ENCODE measurements at places on chromosomes 12 and 14.

GRCh38 chr14:29227631-29228030, 461.0 kb downstream of the FOXG1 start:
- no peak for DNase-seq

DNA sequence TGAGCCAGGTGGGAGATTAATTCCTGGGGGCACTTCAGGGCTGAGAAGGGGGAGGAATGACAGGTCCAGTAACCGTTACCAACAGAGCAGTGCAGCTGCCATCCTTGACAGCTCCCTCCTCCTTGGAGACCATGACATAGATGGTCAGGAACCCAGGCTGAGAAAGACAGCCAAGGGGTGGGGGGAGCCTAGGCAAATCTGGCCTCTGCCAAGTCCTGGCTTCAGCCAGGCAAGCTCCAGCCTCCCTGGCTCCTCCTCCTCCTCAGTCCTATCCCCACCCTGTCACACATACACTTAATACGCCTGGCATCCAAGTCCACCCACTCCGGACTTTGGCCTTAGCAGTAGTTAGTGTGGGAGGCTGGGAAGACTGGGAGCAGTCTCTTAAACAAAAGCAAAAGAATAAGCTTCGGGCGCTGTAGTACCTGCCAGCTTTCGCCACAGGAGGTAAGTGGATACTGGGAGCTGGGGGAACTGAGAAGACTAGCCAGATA, at the start of gene RDH5:
TSS of gene RDH5 (plus strand) at position 323 of the 494 bp plus-strand sequence. CDS start 792 bp downstream, outside the sequence.
- DNase-seq = no peak

DNA sequence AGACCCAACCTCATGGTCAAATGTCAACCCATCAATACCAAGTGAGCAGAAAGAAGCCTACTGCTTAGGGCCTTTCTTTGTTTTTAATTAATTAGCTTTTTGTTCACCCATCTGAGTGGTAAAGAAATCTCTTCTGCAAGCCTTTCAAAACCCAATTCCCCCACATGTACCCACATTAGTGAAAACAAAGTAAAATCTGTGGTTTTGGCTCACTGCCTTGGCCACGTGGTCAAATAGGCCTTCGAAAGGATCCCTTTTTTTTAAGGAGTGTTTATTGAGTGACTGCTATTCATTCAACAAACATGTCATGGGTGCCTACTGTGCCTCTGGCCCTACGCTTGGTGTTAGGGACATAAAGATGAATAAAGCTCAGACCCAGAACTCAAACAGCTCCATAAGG, 160.1 kb downstream of the NUAK1 start:
- no peak for DNase-seq

GRCh38 chr14:41993687-41994086, 387.0 kb downstream of the LRFN5 start:
- no peak for DNase-seq

DNA sequence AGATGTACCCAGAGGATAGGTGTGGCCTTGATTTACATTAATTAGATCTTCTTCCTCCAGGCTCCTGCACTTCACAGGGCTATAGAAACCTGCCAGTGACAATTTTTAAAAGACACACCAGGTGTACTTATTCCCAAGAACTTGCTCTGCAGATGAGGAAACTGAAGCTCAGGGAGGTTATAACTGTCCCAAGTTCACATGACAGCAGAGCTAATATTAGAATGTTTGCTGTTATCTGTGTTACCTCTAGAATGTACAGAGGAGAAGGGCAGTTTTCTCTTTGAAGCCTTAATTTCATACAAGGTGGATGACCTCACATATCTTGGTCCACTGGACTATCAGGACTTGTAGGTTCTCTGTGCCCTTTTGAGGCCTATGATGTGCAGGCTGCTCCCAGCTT, 27.7 kb downstream of the RASSF8 start:
- no peak for DNase-seq

DNA sequence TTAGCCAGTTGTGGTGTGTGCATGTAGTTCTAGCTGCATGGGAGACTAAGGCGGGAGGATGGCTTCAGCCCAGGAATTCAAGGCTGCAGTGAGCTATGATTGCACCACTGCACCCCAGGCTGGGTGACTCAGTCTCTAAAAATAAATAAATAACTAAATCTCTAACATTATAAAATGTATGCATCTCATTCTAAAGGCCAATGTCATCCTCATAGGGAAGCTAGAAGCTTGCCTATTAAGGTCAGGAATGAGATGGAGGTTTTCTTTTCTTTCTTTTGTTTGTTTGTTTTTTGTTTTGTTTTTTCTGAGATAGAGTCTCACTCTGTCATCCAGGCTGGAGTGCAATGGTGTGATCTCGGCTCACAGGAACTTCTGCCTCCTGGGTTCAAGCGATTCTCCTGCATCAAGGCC, 48.8 kb upstream of the PAPLN start:
- DNase-seq = no peak

DNA sequence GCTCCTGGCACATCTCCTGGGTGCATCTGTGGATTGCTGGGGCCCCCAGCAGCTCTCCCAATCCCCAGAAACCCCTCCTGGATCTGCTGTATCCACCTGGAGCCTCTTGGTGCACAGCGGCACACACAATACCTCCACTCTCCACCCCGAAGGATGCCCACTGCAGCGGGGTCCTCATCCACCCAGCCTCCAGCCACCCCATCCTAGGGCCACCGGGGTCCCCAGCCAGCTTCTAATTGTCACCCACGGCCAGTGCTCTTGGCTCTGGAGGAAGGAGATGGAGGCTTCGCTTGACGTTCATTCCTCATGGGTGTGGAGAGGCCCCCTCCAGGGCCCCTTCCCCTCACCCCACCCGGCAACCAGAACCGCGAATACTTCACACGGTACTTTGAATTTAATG, 31.6 kb upstream of the TMEM179 start:
- no peak for DNase-seq

GRCh38 chr14:89255852-89256251, 161.2 kb downstream of the FOXN3 start:
- DNase-seq = no peak

Data from NCI-H1436 (cell line).